Choroid plexus epithelial cell (primary cell): ENCODE measurements at places on chromosomes 2 and 18.

- no peak for DNase-seq
Measured at GRCh38 chr18:4284528-4284927, 170.6 kb downstream of the DLGAP1 start.

DNA sequence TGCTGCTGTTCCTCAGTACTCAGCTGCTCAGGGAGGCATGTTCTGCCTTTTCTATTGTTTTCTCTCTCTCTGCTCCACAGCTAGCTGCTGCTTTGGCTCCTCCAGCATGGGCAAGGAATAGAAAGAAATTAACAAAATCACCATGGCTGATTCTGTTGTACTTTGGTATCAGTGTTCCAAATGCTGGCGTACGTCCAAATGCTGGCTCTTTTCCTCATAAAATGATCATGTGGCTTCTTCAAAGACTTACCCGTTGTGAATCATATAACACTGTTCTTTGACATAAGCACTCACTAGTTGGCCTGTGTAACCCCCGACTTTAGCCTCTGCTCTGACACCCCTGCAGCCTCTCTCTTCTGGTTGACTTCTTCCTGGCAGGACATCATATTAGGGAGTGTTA, 547.6 kb downstream of the CPS1 start:
- DNase-seq: peak; percentile 33

DNA sequence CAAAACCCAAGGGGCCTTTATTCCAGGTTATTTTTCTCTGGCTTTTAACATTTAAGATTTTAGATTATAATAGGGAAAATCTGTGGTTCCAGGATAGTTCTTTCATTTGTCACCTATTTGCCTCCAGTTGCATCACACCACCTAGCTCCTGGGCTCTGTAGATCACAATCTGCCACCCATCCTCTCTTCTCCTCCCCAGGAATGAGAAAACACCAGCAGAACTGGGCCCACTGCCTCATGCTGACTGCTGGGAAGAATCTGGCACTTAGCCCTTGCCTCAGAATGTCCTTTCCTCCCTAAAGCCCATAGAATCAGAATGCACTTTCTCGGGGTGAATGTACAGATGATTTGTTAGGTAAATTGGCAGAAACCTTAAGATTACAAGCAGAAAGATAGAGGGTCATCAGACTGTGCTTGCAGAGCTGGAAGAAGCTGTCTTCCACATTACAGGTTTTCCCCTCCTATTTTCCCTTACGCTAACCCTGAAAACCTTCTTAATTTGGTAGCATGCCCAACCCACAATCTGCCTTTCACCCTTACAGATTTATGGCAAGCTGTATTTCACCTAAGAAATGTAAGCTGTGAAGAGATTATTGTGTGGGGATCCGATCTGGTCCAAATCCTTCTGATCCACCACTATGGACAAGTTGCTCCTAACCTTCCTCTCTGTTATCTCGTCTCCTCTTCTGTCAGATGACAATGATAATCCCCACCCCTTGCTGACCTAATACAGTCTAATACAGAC, 72.6 kb downstream of the LRRC30 start:
- DNase-seq: peak; percentile 38

DNA sequence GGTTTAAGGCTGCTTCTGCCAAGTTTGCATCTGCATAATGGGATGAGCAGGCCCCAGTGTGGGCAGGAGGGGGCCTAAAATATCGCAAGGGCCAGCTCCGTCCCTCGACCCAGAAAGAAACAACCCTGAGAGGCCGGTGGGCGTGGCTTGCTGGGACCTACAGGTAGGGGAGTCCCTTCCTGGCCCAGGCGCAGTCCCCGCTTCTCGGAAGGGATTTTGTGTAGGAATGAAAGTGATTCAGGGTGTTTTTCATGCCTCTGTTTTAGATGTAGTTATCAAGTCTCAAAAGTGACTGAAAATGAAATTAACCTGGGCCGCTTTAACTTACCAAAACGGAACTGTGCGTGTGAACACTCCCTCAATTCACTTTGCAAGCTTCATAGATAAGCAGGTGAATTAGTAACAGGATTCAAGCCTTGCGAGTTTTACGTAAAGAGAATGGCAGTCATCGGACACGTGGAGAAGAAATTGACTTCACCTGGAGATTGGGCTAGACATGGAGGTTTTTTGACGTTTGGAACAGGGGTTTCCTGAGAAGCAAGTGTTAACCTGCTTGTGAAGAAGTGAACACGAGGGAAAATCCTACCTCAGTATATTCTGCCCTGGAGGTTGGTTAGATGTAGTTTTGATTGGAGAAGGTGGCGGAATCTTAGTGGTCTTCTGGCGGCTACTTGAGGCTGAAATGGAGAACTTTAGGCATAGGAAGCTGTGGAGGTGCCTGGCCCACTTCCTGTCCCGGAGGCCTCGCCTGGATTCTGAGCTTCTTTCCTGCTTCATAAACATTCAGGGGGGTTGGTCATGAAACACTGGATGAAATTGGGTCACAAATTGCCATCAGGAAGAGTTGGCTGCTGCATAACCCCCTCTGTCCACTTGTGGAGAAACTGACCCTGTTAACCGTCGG, 1.7 kb downstream of the NCK2 start:
- DNase-seq: no peak

- DNase-seq: peak; percentile 87
Measured at GRCh38 chr2:75640621-75641121, 5.9 kb upstream of the MRPL19 start.

DNA sequence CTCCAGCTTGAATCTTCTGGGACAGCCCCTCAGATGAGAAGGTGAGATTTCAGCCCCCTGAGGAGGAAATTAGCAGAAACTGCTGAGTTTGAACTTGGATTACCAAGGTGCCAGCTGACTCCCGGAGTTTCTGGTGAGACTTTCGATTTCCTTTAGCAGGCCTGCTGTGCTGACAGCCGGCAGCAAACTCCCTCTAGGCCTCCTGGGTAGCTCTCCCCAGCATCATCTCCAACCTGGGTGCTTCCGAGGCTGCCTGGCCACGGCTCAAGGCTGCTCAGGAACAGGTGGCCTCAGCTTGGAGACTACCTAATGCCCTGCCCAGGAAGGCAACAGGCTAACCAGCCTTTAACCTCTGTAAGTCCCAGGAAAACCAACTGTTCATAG, 16.5 kb downstream of the SDC1 start:
- peak; percentile 64 for DNase-seq

GRCh38 chr18:48249854-48250253, 159.3 kb downstream of the ZBTB7C start:
- DNase-seq: no peak

DNA sequence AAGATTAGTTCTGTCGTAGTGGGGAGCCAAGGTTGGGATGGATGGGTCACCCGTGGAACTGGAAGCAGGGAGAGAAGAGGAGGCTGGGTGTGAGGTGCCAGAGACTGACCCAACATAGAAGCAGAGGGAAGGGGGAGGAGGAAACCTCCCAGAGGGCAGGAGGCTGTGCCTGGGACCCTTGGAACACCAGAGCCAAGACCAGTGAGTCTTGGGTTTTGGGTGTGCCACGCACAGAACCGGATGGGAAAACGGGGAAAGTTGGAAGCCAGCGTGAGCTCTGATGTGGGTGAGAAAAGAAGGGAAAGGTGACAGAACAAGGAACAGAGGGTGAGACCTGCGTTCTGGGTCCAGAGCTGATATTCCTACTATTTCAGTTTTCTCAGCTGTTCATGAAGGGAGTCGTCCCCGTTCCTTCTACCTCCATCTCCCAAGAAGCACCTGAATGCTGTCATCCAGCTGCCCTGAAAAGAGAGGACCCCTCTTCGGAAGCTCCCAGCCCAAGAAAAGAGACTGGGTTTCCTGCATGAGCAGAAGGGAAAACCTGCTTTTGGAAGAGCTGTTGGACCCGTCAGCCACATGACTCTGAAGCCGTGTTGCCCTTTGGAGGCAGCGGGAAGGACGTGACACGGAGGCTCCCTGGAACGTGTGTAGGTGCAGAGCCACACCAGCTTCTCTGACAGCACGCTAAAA, 250.1 kb downstream of the NDUFA10 start:
- no peak for DNase-seq

GRCh38 chr2:100756704-100757103, 63.2 kb upstream of the NPAS2 start:
- no peak for DNase-seq

- peak; percentile 76 for DNase-seq
Measured at GRCh38 chr2:55309446-55309845, 40.4 kb upstream of the MTIF2 start.

DNA sequence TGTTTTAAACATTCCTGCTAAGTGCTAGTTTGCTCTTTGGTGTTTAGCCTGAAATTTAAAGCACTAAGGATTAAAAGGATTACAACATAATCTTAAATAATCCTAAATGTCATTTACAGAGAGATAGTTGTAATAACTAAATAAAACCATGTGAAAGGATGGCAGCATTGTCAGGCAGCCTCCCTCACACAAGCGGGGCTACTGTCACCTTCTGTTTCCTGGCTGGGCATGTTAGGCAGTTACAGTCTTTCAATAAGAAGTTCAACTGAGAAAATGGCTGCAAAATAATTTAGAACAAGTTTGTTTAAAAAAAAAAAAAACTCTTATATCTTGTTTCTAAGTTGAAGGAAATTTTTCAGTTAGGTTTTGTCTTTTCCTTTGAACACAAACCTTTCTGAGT, 124.9 kb downstream of the ARHGAP15 start:
- DNase-seq: no peak

- no peak for DNase-seq
Measured at GRCh38 chr2:9422321-9423099, 818 bp downstream of the ITGB1BP1 start.

DNA sequence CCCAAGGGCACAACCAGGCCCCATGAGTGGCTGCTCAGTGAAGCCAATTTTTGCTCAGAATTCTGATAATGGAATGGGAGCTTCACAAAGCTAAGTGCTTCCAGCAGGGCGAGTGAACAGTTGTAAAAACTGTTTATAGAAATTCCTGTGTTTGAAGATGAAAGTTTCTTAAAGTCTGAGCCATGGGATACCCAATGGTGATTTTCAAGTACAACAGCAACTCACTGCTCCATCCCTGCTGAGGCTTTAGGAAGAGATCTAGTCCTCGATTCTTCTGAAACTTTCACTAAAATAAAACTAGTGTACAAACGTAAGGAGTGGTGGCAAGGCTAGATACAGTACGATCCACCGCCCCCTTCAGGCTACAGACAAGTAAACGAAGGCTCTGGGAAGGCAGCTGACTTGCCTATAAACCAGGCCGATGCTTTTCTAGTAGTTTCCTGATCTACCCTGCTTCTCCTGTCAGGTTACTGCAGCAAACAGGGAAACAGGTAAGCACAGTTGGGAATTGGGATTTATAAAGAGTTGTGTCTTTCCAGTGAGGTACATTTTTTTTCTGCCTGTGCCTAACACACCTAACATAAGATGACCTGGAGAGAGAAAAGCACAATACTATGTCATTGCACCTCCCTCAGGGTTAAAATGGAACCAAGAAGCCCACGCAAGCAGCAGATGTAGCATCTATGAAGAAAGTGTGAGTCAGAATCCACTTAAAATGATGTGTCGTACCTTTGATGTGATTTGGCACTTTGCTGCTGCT, 108.7 kb downstream of the UXS1 start:
- peak; percentile 85 for DNase-seq

DNA sequence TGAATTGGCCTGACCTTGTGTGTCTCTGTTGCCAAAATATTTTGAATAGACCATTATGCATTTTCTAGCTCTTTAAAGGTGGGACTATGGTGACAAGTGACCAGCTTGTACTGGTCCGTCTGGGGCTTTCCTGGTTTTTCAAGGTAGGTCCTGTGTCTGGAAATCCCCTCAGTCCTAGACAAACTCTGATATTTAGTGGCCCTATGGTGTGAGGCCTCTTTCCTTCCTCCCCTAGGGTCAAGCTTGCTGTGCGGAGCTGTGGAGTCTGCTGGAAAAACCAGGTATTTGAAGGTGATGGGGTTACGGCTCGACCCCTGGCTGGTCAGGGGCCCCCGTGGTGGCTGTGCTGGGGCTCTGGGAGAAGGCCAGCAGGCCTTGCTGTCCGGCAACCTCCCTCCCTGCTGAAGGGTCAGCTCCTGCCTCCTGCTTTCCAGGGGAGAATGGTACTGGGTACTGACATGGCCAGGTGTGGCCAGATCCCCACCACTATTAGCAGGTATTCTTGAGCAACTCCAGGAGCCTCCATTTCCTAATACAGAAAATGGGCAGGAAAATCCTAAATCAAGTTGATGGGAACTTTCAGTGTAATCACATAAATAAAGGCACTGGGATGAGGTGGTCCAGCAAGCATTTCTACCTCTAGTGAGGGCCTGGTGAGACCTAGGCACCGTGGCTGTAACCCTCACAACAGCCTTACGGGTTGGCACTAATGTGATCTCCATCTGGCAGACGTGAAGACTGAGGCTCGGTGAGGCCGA, 86.2 kb upstream of the HS6ST1 start:
- DNase-seq: no peak

- DNase-seq: no peak
Measured at GRCh38 chr2:216796115-216796840, 63.6 kb downstream of the TNP1 start.

DNA sequence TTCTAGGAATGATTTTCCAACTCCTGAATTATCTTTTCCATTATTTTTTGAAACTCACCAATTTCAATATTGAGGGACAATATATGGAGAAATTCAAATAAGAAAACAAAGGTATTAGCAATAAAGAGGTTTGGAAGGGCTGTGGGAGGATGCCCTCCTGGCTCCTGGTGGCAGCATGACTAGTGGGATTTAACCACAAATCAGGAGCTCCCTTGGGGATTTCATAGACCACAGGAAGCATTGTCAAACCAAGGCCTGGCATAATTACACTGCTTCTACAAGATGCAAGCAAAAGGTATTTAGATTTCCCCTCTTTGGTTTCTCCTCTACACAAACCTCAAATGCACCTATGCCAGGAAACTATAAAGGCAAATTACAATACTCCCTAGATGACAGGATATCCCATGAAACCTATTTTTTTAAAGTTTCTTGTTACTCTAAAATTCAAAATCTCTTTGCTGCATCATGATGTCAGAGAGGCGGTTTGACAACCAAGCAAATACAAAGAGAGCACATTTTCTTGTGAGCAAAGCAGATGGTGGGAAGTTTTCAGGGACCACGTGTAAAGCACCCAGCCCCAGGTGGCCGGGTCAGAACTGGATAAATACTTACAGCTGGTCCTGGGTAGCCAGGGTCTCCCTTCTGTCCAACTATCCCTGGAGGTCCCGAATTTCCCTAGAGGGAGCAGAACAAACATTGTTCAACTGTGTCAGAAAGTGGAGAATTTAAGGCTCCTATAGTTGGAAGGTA, 67.9 kb downstream of the COL6A3 start:
- DNase-seq: no peak

DNA sequence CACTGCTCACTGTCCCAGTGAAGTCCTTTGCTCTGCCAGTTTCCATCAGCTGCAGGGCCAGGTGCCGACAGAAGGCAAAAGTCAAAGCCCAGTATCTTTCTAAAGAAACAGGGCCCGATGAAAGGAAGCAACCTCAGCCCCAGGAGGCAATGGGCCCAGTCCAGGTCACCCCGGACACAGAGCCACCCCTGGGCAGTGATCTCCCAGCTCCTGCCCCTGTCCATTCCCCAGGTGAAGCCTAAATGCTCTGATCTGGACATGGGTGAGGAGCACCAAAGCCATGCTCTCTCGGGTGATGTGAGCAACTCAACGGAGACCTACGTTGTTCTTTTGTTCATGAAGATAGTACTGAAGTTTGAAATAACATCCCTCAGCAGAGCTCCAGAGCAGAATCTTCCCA, 61.6 kb downstream of the HDAC4 start:
- DNase-seq: no peak

- no peak for DNase-seq
Measured at GRCh38 chr2:71700658-71701397, 247.5 kb downstream of the DYSF start.

GRCh38 chr18:67151366-67151765, 365.2 kb downstream of the DSEL start:
- no peak for DNase-seq
